Stimulated activated CD4-positive, alpha-beta T cell treated with anti-CD3 and anti-CD28 coated beads, Interleukin-2, amount 100 ng/mL, for 24 hours (primary cell): ENCODE measurements at places on chromosomes 7 and 10.

DNA sequence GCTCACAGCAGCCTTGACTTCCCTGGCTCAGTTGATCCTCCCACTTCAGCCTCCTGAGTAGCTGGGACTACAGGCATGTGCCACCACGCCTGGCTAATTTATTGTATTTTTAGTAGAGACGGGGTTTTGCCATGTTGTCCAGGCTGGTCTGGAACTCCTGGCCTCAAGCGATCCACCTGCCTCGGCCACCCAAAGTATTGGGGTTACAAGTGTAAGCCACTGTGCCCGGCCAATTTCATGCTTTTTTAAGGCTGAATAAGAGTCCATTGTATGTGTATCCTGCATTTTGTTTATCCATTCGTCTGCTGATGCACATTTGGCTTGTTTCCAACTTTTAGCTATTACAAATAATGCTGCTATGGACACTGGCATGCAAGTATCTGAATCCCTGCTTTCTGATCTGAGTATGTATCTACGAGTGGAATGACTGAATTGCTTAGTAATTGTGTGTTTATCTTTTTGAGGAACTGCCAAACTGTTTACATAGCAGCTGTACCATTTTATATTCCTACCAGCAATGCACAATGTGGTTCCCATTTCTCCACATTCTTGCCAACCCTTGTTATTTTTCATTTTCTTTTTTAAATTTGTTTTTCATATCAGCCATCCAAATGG is 37.3 kb upstream of the TPST1 start:
- DNase-seq, result no peak

DNA sequence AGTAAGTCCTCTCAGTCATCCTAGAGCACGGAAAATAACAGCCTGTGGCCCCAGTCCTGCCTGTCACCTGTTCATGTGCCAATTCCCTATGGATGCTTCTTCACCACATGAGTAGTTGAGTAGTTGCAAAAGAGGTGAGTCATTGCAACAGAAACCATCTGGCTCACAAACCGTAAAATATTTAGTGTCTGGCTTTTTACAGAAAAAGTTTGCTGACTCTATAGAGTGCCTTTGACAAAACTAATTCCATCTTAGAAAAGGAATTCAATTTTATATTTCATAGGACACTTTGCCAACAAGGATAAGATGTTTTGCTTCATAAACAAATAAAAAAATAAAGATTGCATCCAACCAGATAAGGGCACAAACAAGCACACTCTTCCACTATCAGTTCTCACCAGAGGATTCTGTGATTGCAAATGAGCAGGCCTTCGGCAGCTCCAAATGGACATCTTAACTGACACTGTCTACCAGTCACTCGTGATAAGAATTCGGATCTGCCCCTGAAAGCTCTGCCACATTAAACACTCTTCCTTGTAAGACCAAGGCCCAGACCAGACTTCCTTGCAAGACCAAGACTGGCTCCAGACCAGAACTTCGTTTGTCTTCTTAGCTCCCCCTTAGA is 242.7 kb upstream of the SEMA3C start:
- DNase-seq, result no peak

GRCh38 chr10:122140941-122141623 is 130.0 kb upstream of the BTBD16 start:
- no peak for DNase-seq

GRCh38 chr10:48364659-48365405 is 58.4 kb downstream of the MAPK8 start:
- no peak for DNase-seq

GRCh38 chr7:20217193-20217948 is at the start of gene MACC1:
Gene MACC1 (minus strand): TSS chr7:20217384. CDS start chr7:20161862, 55,522 bp downstream.
- DNase-seq, result no peak

GRCh38 chr7:70303309-70303708 is 705.0 kb downstream of the AUTS2 start:
- no peak for DNase-seq

GRCh38 chr7:119908948-119909347 is 364.0 kb upstream of the KCND2 start:
- no peak for DNase-seq

- no peak for DNase-seq
These were observed 715.7 kb upstream of the SORCS1 start for GRCh38 chr10:107880185-107880584.

- DNase-seq, result no peak
These were observed 372.5 kb downstream of the BMPER start for GRCh38 chr7:34277803-34278199.

GRCh38 chr7:100879685-100880261 is 4.9 kb downstream of the SRRT start:
- DNase-seq, result no peak

DNA sequence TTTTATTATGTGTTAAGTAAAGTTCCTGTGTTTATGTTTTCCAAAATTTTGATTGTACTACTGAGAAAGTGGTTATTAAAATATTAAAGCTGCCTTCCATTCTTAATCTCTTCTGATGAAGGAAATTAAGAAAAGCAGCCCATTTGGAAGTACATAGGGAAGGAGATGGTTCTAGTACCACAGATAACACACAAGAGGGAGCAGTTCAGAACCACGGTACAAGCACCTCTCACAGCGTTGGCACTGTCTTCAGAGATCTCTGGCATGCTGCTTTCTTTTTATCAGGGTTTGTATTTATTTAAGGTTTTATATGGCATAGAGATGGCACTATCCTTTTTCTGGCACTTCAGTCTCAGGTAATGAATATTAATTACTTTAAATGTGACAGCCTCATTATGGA is 111.6 kb downstream of the PHTF2 start:
- no peak for DNase-seq

DNA sequence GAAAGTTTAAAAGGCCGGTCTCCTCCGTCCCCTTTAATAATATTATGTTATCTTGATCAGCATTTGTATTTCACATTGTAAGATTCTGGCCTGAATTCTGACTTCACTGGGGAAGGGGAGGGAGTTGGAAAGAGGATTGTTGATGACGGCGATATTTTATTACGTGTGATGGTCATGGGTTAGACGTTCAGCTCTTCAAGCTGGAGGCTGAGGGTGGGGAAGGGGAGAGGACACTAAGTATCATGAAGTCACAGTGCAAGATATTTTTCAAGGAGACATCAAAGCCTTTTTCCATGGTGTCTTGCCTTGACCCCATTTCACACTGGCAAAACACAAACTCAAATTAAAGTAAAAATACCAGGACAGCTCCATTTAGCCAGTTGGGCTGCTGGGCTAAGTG is 126.7 kb downstream of the WDR11 start:
- DNase-seq, result no peak

- DNase-seq, result peak; percentile 52
These were observed at the start of gene OGDHL for GRCh38 chr10:49761789-49762565. Gene OGDHL (minus strand): TSS chr10:49762323. CDS start chr10:49758592, 3,731 bp downstream.

- DNase-seq, result no peak
These were observed 14.9 kb downstream of the DLG5 start for GRCh38 chr10:77911535-77912123.

DNA sequence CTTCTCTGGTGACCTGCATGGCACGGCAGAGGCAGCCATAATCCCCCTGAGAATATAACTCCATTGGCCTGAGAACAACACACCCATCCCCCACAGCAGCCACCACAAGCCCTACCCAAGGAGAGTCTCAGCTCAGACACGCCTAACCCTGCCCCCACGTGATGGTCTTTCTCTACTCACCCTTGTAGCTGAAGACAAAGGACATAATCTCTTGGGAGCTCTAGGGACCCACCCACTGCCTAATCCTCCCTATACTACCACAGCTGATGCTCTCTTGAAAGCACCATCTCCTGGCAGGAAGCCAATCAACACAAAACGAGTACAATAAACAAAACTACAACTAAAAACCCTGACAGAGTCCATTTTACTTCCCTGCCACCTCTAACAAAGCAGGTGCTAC is 30.7 kb upstream of the HPSE2 start:
- DNase-seq, result no peak

- DNase-seq, result no peak
These were observed 33.7 kb downstream of the PARP12 start for GRCh38 chr7:140029072-140029471.

DNA sequence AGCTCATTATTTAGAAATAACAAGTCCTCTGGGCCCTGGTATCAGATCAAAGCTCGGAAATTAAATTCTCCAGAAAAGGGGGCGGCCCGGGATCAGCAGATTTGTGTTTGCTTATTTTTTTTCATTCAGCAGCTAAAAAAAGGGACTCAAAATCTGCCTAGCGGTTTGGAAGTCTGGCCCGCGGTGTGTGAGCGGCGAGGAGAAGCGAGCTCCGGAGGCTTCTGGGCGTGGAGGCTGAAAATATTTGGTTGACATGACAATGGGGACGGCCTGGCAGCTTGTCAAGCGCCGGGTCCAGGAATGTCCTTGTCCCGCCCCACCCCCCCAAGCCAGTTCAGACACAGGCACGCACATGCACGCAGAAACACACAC is 43.4 kb downstream of the FOXL3 start:
- DNase-seq, result no peak

- no peak for DNase-seq
These were observed 146.6 kb downstream of the CHRM2 start for GRCh38 chr7:137015015-137015414.

DNA sequence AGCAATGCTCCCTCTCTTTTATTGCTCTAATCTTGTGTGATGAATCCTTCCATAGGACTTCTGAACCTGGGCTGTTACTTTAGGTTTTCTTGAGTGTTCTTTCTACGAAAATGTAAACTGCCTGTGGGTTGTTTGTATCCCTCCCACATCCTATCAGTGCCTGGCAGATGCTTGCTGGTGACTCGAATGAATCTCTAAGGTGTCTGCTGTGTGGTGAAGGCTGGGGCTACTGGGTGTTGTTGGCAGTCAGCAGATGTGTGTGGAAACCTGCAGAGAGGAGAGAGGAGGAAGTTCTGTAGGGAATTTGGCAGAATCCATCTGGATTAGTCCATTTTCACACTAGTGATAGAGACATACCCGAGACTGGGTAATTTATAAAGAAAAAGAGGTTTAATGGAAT is 639.4 kb downstream of the CALN1 start:
- no peak for DNase-seq

- DNase-seq, result no peak
These were observed 22.0 kb downstream of the CRPPA start for GRCh38 chr7:16399265-16399831.

DNA sequence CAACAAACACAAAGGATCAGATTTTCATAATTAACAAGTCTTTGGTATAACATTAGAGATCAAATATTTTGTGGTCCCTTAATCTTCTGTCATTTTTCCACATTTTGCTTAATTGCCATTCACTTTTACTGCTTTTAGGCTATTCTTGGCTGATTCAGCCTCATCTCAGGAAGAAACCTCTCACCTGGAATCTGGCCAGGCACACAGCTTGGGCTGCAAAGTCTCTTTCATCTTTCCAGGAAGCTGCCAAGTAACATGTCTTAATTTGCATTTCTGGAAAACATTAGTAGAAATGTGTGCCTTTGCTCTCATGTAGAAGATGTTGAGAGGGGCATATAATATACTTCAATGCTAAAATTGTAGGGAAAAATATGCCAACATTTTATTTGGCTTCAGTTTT is 174.2 kb upstream of the STEAP4 start:
- no peak for DNase-seq

- DNase-seq, result no peak
These were observed 474.2 kb downstream of the CALN1 start for GRCh38 chr7:71937840-71938371.

GRCh38 chr7:80724249-80724871 is 85.9 kb downstream of the CD36 start:
- DNase-seq, result no peak

- DNase-seq, result no peak
These were observed 497.5 kb upstream of the MGMT start for GRCh38 chr10:128969551-128969950.

DNA sequence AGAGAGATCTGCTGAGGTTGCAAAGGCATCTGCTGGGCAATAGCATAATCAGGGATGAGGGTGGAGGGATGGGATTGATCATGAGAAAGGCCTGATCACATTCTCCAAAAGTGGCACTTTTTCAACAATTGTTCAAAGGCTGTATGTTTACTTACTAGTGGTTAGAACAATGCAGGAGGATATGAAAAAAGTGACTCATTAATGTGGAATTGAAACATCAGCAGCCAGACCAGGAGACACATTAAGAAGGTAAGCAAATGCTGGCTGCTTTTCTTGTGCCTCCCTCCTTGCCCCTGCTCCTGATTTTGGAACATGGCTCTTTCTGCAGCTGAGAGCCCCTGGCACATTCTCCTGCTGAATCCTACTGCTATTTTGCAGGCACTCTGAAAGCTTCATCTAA is 63.5 kb downstream of the FAM204A start:
- no peak for DNase-seq

DNA sequence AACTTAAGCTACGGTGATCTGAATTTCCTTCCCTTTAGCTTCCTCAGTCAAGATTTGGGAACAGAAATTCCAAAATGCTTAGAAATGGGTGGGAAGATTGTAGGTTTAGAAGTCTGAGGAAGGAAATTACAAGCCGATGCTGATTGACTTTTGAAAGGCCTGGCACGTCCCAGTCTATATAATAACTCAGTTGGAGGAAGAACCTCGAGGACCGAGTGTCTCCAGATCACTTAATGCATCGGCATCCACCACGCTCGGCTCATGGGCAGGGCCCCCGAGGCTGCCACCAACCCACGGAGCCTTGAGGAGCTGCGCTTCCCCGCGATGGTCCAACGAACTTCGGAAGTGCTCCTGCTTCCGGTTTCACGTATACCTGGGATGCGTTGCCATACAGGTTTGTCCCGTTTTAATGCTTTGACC is 10.4 kb upstream of the SP8 start:
- DNase-seq, result no peak

- no peak for DNase-seq
These were observed 171.9 kb downstream of the ARID5B start for GRCh38 chr10:62073429-62073828.

DNA sequence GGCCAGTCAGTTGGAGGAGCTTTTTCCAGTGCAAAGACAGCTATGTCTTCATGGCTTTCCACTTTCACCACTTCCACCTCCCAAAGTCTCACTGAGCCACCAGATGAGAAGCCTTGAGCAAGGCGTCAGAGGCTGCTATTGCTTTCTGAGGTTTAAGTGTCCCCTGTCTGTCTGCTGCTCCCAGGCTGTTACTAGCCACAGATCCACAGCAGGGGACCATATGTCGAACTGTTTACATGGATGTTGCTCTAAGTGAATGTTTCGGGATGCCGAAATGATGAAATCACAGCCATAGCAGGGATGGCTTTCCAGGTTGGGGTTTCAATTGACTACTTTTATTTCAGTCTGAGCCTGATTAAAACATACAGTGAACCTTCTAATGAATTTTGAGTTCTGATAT is 88.5 kb downstream of the AVL9 start:
- no peak for DNase-seq

DNA sequence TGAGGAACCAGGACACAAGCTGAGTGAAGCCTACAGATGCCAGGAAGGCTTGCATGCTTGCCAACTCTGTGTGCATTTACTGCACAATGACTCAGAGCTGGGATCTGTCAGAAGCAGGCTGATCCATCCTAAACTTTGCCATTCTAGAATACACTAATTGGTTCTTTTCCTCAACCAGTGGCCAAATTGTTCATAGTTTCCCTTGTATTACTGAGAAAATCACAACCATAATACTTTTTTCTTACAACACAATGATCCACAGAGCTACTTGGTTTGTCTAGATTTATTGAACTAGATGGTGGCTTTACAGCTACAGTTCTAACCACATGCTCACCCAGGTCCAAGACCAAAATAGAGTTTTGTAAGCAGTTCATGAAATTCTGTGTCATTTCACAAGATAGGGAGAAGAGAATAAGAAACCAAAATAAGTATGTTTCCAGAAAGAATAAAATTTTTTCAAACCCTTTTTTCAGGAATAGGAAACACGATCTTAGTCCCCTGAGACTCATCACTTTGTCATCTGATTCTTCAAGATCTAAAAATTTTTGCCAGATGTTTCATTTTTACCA is 21.0 kb upstream of the LRRC17 start:
- no peak for DNase-seq

- DNase-seq, result no peak
These were observed at the start of gene HKDC1 for GRCh38 chr10:69220041-69220451. Gene HKDC1 (plus strand): TSS chr10:69220332. CDS start chr10:69220436, 104 bp downstream.
